Ovary (tissue), 10 donors: ENCODE measurements at places on chromosomes 16 and 17. TPM values are rescaled to one million over a fixed set of nuclear protein-coding genes. Genes with fewer than 3 reads are reported as not detected.

GRCh38 chr17:56594320-56595107, 1.0 kb downstream of the NOG start:
- H3K27ac ChIP-seq, result no peak overlapping the region
- H3K4me1 ChIP-seq, result peaks cover 10% of the 10 kb centered on the region
- no peaks in the 10 kb centered on the region for H3K27me3 ChIP-seq
- H3K4me3 ChIP-seq, result peak overlapping the region; percentile 33
- no peak for DNase-seq

- H3K27ac ChIP-seq, result no peak overlapping the region
- no peak overlapping the region for H3K4me3 ChIP-seq
- peaks cover 2% of the 10 kb centered on the region for H3K4me1 ChIP-seq
- no peaks in the 10 kb centered on the region for H3K36me3 ChIP-seq
- DNase-seq, result no peak
Measured at GRCh38 chr16:57600048-57600835, 28.2 kb upstream of the ADGRG1 start.

DNA sequence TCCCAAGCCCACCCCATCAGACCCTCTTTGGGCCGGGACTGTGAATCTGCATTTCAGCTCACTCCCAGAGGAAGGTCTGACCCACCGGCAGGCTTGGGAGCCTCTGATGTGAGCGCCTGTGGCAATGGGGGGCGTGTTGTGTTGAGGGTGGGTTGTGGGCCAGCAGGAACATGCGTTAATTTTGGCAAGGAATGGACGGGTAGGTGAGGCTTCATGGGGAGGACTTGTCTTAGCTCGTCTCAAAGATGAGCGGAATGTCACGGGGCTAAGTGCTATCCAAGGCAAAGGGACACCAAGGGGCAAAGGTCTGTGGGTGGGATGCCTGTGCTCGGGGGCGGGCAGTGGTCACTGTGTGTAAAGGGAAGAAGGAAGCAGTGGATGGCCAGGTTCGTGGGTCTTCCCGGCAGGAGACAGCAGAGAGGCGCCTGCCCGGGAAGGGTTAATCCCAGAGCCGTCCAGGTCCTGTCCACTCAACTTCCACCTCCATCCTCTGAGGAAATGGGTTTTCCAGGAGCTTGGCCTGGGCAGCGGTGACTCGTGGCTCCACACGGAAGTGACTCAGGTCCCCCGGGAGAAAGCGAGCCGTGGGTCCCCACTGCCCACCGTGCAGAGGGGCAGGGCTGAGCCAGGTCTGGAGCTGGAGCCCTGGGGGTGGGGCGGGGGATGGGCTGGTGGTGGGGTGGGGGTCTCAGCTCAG, 17.4 kb downstream of the ADGRG1 start:
- no peaks in the 10 kb centered on the region for H3K4me1 ChIP-seq
- no peak for DNase-seq
- no peak overlapping the region for H3K27ac ChIP-seq
- H3K36me3 ChIP-seq, result no peaks in the 10 kb centered on the region

- no peak for DNase-seq
- H3K4me3 ChIP-seq, result no peak overlapping the region
Measured at GRCh38 chr16:53904533-53904932, 200.6 kb downstream of the FTO start.

DNA sequence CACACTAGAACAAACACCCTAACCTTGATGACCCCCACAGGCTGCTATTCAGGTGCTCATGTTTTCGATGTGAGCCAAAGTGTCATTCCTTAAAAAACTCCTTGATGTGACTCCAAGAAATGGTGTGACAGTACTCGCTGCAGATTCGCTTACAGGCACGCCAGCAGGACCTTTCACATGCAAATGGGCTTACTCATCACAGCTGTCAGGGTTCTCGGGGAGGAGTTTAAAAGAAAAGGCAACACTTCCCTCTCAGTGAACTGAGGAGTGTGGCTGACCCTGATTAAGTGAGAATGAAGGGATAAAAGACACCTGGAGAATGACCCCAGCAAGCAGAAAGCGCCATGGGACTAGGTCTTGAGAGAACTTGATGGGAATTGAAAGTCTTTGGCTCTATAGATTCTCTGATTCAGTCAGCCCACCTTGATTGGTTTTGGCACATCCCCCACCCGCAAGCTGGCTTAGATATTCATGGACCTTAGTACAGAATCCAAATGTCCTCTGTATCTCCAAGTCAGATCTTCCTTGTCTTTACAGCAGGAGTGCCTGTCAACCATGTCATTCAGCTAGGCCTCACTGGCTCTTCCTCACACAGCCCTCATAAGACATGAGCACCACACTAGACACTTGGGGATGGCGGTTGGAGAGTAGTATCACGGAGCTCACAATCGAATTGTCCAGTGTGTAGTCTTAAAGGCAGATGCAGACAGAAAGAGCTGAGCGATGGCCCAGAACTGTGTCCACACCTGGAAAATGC, 82.6 kb downstream of the HIC1 start:
- no peak overlapping the region for H3K27ac ChIP-seq
- no peaks in the 10 kb centered on the region for H3K36me3 ChIP-seq
- no peak overlapping the region for H3K4me3 ChIP-seq
- H3K4me1 ChIP-seq, result peaks cover 2% of the 10 kb centered on the region
- peak; percentile 20 for DNase-seq
- H3K27me3 ChIP-seq, result no peaks in the 10 kb centered on the region

The NOL11 gene
- 21.0 TPM for polyA plus RNA-seq

DNA sequence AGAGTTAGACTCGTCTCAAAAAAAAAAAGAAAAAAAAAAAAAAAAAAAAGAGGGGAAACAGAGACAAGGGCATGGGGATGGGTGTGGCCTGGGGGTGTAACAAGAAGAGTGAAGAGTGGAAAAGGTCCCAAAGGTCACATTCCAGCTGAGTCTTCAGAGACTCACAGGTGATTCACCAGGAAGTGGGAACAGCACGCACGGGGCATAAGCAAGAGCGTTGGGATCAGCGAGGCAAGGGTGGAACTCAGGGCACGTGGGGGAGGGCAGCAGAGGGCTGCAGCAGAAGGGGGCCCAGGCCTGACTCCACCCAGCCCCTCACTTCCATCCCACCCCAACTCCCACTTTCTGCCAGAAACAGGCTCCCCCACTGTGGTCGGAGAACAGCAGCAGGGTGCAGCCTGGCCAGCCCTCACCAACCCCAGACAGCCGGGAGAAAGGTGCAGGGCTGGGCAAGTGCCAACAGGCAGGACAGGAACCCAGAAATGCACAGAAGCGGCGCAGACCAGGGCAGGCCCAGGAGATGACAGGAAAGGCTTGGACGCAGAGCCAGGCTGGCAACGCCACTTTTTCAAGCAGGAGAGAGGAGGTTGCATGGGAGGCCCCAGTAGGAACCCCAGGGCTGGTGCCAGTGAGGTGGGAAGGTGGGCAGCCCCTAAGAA, 3.3 kb downstream of the MEAK7 start:
- no peaks in the 10 kb centered on the region for H3K36me3 ChIP-seq
- H3K27ac ChIP-seq, result no peak overlapping the region
- H3K4me1 ChIP-seq, result peaks cover 10% of the 10 kb centered on the region

GRCh38 chr17:58089111-58089510, 5.9 kb downstream of the DYNLL2 start:
- H3K27ac ChIP-seq, result no peak overlapping the region
- no peaks in the 10 kb centered on the region for H3K36me3 ChIP-seq

The HBA2 gene
- not detected for polyA plus RNA-seq
